ENCODE measurements at places on chromosomes 11 and 22.

DNA sequence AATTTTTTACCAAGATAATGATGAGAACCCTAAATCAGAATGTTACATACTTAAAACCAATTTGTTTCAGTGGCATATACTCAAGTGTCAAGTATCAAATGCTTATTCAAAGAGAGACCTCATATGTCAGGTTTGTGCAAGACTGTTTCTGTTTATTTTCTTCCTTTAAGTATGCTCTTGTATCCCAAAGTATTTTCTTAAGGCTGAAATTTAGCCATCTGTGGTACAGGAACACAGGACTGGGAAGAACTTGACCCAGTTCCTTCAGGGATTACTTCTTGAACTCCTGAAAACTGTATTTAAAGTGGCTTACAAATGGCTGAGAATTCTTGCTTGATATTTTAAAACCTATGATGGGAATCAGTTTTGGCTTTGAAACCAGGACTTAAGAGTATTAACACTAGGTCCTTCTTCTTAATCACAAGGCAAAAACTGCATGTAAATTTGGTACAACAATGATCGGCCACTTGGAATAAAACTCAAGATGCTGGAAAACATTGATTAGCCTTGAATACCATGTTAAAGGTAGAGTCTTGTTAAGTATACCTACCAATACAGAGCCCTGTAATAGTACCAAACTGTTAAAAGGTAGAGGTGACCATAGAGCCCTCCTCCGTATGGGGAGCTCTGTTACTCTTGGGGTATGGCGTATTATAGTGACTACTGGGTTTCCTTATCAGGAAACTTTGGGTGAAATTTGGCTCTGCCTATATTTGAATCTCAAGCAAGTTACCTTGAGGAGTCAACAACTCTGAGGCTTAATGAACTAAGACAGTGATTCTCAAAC is 95.9 kb downstream of the BLID start:
- no peak for DNase-seq

DNA sequence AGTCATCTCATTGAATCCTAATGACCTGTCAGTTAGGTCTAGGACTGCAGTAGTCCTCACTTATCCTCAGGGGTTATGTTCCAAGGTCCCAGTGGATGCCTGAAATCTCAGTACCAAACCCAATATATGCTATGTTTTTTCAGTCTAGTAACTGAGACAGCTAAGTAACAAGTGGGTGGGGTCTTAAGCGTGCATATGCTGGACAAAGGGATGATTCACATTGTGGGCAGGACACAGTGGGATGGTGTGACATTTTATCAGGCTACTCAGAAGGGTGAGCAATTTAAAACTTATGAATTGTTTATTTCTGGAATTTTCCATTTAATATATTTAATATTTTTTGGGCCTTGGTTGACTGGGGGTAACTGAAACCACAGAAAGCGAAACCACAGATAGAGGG is 29.0 kb downstream of the DDX10 start:
- DNase-seq: no peak

- DNase-seq: no peak
These were observed 34.7 kb downstream of the RNF169 start for GRCh38 chr11:74783241-74783871.

DNA sequence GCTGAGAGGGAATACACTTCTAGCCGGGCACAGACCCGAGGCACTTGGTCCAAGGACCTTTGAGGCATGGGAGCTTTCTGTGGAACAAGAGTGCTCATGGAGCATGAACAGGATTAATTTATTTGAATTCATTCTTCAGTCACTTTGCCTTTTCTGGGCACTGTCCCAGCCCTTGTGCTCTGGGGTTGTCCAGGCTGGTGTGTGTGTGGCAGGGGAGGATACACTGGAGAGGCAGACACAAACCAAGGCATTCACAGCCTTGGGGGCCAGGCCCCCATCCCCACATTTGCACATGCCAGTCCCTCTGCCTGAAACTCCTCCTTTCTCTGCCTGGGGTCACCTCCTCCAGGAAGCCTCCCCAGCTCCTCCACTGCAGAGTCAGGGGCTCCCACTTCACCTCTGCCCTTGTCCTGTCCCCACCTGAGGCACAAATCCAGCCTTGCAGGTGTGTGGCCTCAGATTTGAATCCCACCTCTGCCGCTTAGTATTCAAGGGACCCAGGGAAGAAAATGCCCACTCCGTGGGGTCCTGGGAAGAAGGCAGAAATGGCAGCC is 55.5 kb downstream of the MYO7A start:
- no peak for DNase-seq

GRCh38 chr11:130728185-130729180 is 187.8 kb downstream of the SNX19 start:
- no peak for DNase-seq

GRCh38 chr11:23569134-23569533 is 708.9 kb upstream of the CCDC179 start:
- DNase-seq: no peak

DNA sequence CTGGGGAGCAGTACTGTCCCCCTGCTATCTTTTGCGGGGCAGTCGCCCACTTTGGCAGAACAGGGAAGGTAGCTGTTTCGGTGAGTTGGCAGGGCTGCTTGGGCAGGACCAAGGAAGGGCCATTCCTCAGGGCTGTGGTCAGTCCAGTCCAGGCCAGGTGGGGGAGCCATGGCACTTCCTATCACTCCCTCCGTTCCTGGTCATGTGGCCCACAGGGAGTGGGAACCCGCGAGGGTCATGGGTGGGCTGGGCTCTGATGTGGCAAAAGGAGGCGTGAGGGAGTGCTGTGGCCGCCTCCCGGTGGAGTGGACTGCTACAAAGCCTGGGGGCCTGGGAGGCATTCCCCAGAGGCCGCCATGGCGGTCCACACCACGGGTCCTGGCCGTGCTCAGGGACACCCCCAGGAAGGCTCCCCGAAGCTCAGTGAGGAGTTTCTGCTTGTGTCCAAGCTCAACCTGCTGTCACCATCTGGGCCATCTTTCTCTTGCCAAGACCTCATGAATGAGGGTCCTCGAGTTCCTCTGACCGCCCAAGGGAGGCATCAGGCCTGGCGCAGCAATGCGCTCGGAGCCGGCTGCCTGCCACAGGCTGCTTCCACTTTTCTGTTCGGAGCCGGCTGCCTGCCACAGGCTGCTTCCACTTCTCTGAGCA is 11.9 kb downstream of the CHID1 start:
- DNase-seq: no peak

GRCh38 chr11:12235553-12235946 is 125.2 kb downstream of the MICAL2 start:
- no peak for DNase-seq

GRCh38 chr11:18304745-18305144 is 17.2 kb downstream of the HPS5 start:
- DNase-seq: no peak

DNA sequence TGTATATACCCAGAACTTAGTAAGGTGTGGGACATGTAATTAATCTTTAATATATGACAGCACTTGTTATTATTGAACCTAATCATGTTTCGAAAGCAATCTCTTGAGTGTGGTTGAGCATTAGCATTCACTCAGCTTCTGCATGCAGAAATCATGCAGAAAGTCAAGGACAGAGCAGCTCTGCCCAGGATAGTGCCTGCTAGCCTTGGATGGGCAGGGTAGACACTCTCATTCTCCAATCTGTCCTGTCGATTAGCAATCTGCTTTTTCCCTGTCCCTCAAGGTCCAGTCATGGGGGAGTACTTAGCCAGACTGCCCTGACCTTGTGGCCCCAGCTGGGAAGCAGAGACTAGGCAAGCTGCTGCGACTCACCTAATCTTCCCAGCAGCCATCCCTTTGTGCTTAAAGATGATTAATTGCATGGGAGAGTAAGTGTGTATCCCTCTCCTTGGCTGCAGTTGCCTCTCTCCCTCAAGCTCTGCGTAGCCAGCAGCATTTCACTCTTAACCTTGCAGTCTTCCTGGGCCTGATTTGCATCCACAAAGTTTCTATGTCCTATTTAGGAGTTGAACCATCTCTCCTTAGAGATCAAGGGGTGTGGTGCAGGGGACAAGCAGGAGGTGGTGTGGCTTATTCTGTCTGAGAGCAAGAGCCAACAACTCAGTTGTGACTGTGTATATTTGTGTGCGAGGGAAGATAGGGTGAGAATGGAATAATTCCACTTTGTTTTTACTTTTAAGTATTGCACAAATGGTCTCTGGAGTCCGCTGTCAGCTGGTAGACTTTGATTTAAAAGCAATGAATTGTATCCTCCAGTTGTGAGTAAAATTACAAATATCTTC is 101.4 kb downstream of the FDX1 start:
- no peak for DNase-seq

- no peak for DNase-seq
These were observed 95.5 kb upstream of the TENM4 start for GRCh38 chr11:79536155-79536917.

GRCh38 chr11:113638376-113638775 is 67.7 kb downstream of the TMPRSS5 start:
- no peak for DNase-seq

- DNase-seq: no peak
These were observed 471.5 kb downstream of the LRRC4C start for GRCh38 chr11:40987776-40988435.

DNA sequence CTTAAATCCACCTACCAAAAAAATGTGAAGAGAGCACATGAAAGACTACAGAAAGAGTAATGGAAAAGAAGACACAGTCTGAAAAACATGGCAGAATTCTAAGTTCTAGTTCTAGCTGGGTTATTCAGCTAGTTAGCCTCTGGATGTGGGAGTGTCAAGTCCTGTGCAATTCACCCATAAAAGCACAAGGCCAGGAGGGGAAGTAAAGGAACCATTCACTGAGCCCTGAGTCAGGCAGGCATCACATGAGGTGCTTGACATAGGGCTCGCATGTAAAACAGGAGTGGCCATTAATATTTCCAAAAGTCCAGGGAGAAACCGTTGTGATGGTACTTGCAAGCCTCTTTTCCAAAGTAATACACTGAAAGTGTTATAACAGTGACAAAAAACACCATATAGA is 103.7 kb downstream of the GAB2 start:
- DNase-seq: no peak
